ENCODE measurements at places on chromosomes 4 and X.
A peak's percentile ranks its signal among the peaks of the same experiment; 100 is the strongest.

DNA sequence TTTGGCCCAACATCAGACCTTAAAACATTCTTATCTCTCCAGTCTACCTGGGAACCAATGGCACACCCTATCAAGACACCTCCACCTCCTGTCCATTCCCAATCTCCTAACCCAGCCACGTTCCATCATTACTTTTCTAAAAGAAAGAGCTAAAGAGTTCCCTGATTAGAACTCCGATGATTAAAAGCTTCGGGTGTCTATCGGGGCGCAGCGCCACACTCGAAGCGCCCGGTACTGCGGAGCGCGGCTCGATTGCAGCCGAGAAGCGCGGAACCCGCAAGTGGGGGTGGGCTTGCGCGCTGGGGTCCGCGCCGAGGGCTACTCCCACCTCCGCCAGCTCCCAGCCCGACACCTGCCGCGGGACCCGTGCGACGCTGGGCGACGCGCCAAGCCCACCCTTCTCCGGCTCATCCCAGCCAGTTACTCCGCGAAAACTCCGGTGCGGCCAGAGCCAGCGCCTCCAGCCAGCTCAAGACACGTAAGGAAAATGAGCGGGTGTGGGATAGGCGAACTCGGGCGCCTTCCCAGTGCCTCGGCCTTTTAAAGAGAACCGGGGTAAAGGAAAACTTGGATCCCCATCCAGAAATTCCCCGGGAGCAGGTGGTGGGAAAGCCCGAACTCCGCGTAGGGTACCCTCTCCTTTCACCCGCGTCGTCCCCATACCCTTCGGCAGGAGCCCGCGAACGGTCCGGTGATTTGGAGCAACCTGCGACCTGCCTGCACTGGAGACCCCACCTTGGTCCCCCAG is 593 bp downstream of the NPY1R start:
- no peak for DNase-seq

- no peak for DNase-seq
Observed at GRCh38 chr4:159497936-159498335, 395.1 kb downstream of the RAPGEF2 start.

DNA sequence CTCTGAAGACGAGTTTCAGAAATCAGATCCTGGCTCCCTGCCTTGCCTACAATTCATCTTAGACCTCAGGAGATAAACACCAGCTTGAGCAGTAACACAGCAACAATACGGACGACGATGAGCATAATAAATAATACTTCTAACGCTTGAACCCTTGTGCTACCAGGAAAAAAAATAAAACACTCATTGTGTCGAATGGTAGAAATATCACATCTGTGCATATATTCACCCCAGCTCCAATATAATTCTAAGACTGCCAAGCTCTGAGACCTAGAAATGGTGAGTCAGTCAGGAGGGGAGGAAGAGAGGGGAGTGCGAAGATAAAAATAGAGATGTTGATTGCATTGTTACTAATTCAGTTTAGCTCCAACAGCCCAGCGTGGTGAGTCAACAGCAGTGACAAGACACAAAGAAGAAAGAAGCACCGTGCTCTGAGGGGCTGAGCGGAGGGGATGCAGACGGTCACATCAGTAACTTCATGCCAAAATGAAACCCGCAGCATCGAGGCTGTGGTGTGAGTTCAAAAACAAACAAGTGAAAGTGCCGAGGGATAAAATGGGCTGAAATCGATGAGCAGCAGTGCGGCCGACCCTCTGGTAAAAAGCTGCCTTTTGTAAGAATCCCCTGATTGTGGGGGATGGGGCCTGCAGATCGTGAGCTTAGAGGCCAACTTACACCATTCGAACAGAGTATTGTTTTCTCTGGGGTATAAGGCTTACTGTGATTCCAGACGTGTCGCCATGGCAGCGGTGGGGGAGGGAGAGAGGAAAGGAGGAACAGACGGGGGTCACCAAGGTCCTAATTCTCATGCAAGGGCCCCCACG is 150.4 kb downstream of the MGST2 start:
- no peak for DNase-seq

- no peak for DNase-seq
Observed at GRCh38 chrX:139172731-139173130, 357.8 kb upstream of the F9 start.

- peak; percentile 56 for DNase-seq
Observed at GRCh38 chrX:153953342-153953830, 8.9 kb upstream of the RENBP start.

GRCh38 chrX:72276478-72276953 is 532 bp downstream of the RPS4X start:
- no peak for DNase-seq

GRCh38 chr4:174071595-174071994 is 211.9 kb downstream of the FBXO8 start:
- DNase-seq: no peak

GRCh38 chrX:153863251-153863991 is 22.6 kb downstream of the L1CAM start:
- no peak for DNase-seq

DNA sequence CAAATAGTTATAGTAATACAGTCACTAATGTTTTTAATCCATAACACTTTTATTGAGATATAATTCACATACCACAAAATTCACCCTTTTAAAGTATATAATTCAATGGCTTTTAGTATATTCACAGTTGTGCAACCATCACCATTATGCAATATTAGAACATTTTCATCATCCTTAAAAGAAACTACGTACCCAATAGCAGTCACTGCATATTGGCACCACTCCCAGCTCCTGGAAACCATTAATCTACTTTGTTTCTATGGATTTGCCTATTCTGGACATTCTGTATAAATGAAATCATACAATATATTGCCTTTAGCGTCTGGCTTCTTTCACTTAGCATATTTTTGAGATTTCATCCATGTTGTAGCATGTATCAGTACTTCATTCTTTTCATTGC is 99.3 kb downstream of the AMMECR1 start:
- DNase-seq: no peak

- DNase-seq: no peak
Observed at GRCh38 chr4:10734697-10735096, 50.1 kb upstream of the CLNK start.

GRCh38 chrX:78945186-78945912 is at the start of gene P2RY10:
TSS of gene P2RY10 (plus strand) at chrX:78945391. CDS start at chrX:78960521, 15,130 bp downstream.
- no peak for DNase-seq

DNA sequence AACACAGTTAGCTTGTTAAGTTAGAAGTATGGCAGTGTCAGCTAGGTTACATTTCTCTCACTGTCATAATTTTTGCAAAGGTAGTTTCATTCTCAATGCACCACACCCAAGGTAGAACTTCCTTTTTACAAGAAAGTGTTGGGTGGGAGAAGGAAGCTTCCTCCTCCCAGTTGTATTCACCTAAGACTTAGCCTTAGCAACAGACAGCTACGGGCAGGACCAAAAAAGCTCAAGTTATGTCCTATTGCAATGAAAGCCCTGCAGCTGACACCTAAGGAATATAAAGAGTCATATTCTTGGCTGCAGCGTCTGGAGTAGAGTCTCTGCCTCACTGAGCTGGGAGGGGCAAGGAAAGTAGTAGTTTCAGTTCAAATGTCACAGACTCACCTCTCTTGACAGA is 25.1 kb upstream of the PRDM8 start:
- no peak for DNase-seq

DNA sequence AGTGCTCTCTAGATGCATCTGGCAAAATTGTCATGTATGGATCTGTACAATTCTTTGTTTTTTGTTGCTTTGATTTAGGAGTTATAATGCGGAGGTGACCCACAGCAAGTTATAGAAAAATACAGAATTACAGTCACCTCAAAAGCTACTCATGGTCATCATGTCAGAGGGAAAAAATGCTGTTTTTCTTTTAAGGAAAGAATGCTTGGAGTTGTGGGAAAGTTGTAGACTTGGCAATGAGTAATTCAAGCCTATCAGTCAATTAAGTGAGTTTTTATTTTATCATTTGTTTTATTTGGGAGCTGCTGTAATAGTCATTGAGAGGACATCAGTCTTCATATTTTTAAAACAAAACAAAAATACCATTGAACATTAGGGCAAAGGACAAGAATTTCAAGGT is 16.4 kb downstream of the FHL1 start:
- DNase-seq: no peak

DNA sequence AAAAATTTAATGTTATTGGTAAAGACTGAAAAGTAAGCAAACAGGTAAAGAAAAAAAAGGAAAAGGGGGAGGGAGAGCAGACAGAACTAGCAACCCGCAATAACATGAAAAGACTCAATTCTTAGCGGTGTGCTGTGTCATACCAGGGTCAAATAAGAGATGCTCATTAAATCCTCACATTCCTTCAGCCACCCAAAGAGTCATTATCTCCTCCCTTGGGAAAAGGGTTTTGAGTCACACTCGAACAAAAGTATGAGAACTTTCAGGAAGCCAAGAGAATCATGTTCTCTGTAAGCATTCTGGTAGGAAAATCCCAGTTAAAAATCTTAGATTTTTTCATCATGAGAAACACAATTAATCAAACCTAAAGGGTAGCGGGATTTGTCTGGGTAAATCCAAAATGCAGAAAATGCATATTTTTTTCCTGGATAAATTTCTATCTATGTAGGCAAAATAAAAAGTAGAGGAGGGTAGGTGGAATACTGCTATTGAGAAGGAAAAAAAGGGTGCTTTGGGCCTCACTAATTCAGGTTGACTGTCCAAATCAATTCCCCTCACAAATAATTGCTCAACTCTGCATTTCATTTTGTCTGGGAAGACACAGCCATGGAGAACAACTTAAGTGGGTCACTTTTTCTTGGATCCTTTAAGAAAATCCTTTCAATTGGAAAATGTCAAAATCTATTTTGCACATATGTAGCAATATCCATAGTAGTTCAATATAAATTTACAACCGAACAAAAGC is 23.2 kb downstream of the TNIP3 start:
- DNase-seq: no peak

DNA sequence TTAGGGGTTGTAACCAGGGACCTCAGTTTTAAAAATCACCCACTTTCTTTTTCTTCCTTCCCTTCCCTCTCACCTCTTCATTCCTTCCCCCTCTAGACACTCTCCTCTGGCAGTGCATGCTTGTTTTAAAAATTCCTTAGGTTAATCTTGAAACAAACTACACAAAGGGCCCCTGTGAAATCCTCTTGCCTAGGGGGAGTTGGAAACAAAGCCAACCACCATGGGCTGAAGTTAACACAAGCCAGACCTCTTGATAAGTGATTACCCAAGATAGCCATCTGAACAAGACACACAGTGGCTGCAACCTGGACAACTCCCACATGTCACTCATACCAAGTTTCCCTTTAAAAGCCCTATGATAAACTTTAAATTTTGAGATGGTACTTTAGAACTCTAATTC is 68.9 kb downstream of the TENT5D start:
- no peak for DNase-seq

DNA sequence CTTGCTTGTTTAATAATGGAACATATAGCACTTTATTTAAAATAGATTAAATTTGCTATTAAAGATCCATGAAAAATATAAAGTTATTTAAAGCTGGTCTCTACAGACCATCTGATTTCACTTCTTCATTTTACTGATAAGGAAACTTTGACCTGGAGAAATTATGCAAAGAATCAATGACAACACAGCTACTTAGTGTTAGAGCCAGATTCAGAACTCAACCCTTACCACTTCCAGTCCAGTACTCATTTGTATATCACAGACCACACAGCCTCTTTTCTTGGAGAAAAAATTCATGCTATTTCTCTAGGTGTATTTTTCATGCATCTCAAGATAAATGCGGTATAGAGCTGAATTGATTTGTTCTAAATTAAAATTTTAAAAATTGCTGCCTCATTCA is 34.0 kb downstream of the WDFY3 start:
- no peak for DNase-seq

GRCh38 chr4:85496933-85497332 is 22.0 kb downstream of the ARHGAP24 start:
- no peak for DNase-seq

DNA sequence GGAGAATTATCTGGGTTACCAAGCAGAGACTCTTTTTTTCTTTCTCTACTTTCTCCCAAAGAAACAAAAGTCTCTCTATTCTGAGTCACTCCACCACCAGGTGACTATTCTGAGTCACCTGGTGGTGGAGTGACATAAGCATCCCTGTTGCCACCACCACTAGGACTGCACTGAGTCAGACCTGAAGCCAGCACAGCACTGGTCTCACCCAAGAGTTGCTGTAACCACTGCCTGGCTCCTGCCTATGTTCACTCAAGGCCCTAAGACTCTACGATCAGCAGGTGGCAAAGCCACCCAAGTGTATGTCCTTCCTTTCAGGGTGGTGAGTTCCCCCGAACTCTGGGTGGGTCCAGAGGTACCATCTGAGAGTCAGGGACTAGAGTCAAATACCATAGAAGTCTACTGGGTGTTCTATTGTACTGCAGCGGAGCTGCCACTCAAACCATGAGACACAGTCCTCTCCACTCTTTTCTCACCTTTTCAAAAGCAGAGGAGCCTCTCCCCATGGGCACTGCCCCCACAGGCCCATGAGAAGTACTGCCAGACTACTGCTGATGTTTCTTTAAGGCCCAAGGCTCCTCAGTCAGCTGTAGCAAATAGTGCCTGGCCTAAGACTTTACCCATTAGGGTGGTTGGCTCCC is 209.6 kb upstream of the IRS4 start:
- DNase-seq: no peak

- DNase-seq: no peak
Observed at GRCh38 chr4:68271851-68272357, 26.4 kb upstream of the TMPRSS11B start.

GRCh38 chr4:54320826-54321685 is 92.0 kb downstream of the PDGFRA start:
- DNase-seq: no peak

DNA sequence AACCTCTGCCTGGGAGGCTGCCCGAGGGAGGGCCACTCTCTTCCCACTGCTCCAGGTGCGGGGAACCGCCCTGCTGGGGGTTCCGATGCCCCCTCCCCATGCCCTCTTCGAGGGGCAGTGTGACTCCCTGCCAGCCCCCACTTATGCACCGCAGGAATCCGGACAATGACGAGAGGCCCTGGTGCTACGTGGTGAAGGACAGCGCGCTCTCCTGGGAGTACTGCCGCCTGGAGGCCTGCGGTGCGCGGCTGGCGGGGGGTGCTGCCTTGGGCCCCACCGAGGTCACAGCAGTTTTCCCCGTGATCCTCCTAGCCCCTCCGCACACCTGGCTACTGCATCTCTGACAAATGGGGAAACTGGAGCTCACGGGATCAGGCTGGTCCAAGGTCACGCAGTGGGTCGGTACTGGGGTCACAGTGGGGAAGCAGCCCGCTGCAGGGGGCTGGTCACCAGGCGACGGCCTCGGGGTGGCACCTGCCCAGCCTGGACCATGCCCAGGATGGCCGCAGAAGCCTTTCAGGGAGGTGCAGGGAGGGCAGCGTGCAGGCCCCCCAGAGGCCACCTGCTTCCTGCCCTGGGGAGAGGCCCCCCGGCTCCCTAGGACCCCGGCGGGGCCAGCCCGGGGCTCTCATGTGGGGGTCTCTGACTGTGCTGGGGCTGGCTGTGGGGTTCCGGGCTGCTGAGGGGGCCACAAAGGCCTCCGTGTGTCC is 3.5 kb downstream of the HGFAC start:
- no peak for DNase-seq
